ENCODE measurements at places on chromosomes 2 and 18.

DNA sequence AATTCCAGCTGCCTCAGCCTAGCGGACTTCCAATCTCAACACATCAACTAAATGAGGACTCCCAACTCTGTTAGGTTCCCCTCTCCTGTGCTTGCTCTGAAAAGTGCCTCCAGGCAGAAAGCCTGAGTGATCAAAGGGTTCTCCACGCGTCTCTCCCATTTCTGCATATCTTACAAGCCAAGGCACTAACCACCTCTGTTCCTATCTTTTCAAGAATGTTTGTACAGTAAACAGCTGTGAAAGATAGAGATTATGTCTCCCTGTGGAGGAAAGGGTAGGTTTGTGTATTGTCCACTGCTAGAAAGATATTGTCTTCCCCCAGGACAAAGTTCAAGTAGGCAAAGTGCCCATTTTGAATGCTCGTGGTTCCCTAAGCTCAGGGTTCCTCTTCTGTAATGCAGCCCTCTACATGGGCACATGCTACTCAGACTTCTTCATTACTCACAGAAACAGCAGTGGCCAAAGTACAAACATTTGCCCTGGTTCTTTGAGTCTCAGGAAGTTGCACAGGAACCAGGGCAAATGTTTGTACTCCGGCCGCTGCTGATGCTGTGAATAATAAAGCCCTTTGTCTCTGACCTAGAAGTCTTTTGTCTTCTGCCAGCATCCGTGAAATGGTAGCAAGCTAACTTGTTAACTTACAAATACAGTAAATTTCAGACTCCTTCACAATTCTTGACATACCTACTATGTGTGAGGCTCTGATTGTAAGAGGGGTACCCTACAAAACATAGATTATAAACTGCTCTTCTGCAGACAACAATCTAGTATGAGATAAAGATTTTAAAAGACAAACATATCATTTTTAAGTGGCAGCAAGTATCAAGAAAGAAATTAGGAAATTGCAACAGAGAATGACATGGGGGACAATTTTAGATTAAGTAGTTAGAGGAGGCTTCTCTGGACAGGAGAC, 44.5 kb downstream of the PKDCC start:
- DNase-seq: no peak

DNA sequence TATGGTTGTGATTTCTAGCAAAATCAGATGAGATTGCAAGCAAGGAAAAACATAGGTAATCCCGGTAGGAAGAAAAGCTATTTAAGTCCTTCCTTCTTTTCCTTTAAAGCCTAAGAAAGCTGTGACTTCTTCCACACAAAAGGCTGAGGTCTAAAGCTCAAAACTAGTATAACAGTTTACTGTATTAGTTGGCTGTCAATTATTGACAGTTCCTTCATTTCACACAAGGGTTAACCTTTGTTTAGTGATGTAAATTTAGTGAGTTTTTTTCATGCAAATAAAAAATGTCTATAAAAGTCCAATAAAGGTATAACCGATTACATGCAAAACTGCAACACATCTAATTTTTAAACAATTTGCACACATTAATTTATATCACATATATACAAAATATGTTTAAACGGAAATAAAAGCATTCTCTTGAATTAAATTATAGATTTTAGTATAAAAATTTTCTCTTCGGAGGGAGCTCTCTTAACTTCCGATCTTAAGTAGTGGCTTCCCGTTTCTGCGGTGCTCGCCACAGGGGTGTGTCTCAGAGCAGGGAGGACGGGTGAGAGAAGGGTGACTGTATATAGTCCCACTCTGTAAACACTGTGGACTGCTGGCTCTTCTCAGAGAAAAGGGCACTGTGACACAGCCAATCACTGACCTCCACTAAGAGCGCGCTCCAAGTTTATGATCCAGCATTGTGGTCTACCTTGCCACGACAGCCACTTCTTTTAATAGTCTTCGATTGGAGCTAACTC, 33.4 kb downstream of the TTR start:
- DNase-seq: no peak

- DNase-seq: no peak
These were observed at the start of gene ERBB4 for GRCh38 chr2:212538305-212539071. Gene ERBB4 (minus strand): TSS chr2:212538802. CDS start chr2:212538530, 272 bp downstream.

DNA sequence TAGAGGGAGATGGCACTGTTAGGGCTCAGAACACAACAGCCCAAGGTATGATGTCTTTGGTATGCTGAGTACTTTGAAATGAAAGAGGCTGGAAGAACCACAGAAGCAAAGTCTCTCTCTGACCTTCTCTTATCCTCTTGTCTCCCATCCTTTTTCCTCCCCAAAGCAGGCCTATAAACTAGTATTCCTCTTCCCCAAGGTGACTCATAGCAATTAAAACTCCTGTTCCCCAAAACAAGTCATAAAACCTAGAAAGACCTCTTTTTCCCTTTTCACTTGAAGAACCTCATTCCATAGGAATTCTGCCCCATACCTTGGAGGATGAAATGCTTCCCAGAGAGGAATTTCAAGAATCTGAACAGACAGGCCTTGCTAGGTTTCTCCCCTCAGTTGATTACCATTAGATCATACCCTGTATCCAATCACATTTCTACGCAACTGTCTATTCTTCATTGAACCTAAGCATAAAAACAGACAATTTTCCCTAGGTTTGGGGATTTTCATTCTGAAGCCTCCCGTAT, 25.7 kb downstream of the MDH1 start:
- DNase-seq: no peak

DNA sequence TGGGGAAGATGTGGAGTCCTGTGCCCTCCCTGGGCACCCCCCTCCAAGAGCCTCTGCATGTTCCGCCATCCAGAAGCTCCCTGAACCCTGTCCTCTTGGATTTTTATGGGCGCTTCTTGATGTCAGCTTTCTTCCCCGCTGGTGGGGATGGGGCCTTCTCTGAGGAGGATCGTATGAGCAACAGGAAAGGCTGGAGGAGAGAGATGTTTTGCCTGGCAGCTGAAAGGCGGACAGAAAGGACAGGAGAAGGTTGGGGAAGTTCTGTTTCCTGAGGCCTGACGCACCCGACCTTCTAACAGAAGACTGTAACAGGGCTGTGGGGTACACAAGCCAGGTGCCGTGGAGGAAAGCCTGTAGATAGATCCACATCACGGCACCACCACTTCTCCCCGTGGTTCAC, 238.8 kb downstream of the LDLRAD4 start:
- no peak for DNase-seq

GRCh38 chr2:142445551-142446072, 314.8 kb upstream of the LRP1B start:
- DNase-seq: no peak

DNA sequence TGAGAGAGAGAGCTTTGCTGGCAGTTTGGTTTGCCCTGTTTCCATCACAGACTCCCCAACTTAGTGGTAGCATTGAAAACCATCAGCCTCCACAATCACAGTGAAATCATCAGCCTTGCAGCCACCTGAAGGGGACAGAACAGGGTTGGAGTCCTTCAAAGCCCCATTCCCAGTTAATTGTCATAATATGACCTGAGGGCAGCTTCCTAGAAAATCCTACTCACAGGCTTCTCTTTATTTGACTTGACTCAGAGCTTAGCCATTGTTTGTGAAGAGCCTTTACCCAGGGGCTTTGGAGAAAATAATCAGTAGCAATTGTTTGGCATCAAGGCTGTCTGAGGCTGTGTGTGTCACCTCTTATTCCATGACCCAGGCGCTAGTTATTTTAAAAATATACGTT, 308.7 kb downstream of the CBLN2 start:
- no peak for DNase-seq

GRCh38 chr2:196697825-196698224, 58.3 kb downstream of the CCDC150 start:
- DNase-seq: no peak

GRCh38 chr18:63043516-63043915, 276.1 kb downstream of the BCL2 start:
- no peak for DNase-seq

DNA sequence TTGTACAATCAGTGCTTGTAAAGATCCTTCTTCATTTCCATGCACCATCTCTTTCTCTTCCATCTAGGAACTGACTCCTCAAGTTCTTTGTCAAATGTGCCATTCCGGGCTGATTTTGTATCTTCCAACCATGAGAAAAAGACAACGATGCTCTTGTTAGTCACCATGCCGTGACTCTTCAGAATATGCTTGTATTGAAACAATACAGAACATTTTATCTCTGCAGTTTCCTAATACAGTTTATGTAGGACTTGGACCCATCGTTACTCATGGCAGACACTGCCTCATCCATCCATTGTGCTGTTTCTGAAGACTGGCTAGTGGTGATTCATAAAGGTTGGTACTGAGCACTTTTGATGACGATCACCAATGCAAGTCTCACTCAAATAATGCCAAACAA, 283.2 kb downstream of the KCNS3 start:
- no peak for DNase-seq

DNA sequence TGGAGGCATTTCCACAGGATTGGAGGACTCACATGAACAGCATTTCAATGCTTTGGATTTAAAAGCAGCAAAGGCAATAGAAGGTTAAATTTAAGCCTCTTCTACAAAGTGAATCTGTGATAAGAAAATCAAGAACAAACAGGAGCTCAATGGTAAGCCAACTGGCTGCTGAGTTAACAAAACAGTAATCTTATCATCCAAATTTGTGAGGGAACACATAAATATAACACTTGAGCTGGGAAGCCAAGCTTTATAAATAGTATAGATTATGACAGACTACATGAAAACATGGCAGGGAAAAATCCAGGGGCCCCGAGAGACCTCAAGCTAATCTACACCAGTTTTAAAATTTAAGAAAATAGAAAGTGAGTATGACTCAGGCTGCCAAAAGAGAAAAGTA, 108.5 kb upstream of the PGAP1 start:
- DNase-seq: no peak

DNA sequence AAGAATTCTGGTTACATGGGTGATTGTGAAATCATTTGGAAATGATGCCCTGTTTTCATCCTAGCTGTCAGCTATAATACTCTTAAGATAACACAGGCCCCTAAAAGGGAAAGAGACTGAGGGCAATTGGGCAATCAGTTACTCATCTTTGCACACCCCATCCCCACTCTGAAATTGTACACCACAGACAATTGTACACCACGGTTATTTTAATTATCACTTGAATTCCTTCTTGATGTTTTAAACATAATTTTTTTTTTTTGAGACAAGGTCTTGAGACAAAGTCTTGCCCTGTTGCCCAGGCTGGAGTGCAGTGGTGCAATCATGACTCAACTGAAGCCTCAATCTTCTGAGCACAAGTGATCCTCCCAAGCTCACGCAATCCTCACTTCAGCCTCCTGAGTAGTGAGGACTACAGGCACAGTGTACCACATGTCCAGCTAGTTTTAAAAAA, 862.4 kb upstream of the ACVR2A start:
- DNase-seq: no peak

GRCh38 chr2:45168711-45169338, 159.6 kb upstream of the SIX2 start:
- no peak for DNase-seq

DNA sequence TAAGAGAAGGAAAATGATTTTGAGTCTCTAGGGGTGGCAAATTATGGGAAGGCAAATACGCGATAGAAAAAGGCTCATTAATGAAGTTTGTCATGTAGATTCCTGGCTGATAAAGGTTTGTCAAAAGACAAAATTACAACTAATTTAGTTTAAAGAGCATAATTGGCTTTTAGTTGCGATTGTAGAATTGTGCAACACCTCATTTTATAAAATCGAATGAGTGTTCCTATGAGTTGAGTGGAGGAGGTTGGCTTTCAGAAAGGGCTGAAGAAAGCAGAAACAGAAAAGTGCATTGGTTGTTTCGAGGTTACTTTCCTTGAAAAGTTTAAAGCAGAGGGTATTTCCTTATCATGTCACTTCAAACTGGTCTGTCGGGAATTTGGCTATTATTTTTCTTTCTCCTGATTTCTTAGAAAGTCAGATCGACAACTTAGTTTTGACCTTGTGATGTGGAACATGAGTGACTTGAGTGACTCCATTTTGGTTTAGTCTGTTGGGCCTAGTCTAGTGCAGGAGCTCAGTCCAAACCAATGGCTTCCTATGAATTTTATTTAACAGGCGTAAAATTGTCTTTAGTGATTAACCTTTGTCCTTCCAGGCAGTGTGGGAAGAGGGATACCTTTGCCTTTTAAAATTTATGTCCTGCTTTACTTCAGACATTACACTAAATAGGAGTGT, 2.2 kb upstream of the PCYOX1 start:
- no peak for DNase-seq

DNA sequence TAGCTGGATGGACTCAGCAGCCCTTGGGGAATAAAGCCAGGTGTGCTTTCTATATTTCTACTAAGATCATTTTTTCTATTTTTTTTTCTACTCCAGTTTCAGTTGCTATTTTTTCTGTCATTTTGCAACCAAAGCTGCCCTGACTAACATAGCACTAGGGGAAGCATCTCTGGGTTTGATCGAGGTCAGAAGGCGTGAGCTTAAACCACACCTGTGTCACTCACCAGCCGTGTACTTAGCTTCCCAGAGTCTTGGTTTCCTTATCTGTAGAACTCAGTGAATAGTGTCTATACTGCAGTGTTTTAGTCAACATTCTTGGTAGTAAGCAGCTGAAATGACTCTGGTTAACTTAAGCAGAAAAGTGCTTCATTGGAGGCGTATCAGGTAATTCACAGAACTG, 489.6 kb upstream of the SPRED2 start:
- DNase-seq: no peak

DNA sequence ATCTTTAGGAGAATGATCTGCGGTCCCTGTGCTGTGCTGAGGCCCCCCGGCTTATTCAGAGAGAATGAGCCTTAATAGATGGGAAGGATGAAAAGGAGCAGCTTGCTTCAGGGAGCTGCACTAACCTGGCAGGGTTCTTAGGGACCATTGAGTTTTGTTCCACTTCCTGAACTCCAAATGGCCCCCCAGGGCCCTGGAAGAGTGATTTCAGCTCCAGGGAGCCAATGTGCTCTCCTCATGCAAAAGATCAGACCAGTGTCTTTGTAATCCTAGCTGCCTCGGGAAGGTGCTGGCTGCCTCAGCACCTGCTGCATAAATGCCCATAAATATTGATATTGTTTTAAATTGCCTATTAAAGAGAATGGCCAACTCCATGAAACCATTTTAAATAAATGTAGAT, 210.2 kb downstream of the NCK2 start:
- no peak for DNase-seq

DNA sequence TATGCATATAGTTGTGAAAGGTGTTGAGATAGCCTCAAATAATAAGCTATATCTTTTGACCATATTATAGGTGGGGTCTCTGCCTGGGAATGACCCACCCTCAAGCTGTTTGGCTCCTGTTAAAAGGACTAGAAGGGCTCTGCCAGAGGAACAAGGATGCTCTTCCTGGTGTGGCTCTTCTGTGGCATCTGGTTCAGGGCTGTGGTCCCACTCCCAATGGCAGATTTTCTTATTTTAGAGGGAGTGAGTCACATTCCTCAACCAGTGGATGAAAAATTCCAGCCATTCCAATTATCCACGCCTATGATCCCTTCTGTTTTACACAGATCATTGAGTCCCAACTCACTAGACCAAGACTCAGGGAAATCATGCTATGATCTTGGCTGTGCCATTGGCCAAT, 119.9 kb downstream of the PARD3B start:
- no peak for DNase-seq

DNA sequence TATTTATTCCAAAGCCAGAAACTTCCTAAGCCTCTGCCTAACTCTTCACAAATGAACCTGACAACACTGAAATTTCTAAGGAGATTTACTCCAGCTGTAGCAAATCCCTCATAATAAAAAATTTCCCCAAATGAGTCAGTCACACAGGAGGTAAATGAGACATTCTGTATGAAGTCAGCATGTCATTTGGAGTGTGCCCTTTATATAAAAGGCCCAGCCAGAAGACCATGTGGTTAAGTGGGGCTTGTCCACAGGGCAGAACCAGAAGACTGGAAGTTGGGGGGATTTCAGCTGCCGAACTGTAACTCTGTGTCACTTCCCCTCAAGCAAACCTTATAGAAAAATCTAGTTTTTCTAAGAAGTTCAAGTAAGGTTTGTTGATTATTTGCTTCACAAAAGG, 30.2 kb downstream of the NRP2 start:
- DNase-seq: no peak
